ENCODE measurements at places on chromosomes 16 and 17. TPM values are rescaled to one million over a fixed set of nuclear protein-coding genes. Genes with fewer than 3 reads are reported as not detected.
A peak's percentile ranks its signal among the peaks of the same experiment; 100 is the strongest.

DNA sequence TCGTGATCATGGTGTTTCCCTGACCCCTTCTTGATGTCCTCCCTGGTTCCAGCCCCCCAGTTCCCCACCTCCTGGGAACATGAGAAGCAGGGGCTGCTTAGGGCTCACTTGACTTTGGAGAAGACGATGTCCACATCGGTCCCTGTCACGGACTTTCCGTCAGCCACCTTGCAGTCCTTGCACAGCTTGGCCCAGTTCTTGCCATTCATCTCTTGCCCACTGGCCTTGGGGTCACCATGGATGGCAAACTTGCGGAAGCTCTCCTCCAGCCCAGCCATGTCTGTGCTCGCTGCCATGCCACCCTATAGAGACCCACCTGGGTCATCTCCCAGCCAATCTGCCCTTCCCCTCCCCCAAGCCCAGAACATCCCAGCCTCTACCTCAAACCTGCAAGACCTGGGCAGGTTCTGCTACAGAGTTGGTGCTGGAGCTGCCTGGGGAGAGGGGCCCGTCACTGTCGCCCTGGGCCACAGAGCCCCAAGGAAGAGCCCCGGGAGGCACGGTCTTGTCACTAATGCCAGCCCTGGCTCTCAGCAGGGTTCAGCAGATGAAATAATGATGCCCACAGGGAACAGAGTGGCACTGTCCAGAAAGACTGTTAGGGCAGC lies 2.4 kb downstream of the TPPP3 start:
- no peak for DNase-seq

DNA sequence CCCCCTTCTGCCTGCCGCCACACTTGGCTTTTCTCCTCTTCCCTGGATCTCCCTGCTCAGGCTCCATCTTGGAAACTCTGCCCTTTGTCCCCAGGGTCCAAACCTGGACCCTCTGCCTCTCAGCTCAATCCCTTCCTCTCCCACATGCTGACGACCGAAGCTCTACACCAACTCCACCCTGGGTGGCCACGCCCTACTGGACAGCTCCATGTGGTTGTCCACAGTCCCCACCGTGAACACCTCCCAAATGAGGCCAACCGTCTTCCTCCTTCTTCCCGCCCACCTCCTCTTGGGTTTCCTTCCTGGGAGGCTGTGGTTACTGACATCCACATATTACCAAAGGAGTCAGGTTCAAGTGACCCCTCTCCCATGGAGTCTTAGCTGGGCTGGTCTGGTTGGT lies 22.6 kb upstream of the MLKL start:
- DNase-seq, result no peak

DNA sequence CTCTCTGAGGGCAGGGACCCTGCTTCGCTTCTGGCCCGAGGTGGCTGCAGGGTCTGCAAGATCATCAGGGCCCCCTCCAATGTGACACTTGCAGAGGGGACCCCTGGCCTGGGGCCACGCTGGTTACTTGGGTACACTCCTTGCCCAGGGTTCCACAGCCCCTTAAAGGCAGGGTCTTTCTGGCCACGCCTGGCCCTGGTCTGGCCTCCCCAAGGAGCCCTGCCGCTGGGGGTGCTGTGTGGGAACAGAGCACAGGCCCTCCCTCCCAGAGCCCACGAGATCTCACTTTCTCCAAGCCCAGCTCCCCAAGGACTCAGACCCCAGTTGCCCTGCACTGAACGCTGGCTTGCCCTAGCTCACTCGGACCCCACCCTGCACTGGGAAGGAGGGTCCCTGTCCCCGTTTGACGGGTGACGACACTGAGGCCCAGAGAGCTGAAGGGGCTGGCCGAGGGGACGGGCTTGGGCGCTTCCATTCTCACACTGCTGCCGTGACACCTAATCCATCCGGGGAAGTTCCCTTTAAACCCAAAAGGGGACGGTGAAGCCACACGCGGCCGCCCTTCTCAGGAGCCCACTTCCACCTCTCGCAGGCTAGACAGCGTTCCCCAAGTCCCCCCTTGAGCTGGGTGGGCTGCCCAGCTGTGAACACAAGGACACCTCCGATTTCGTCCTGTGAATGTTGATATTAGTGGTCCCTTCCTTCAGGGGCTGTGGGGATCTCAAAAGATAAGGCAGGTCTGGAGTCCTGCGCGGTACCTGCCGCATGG lies 26.9 kb upstream of the OSGIN1 start:
- DNase-seq, result no peak

GRCh38 chr17:38598536-38598935 lies 7.2 kb downstream of the SRCIN1 start:
- DNase-seq, result peak; percentile 53

GRCh38 chr17:77725846-77726245 lies 232.7 kb upstream of the TNRC6C start:
- DNase-seq, result no peak

- no peak for DNase-seq
These were observed 4.2 kb downstream of the SGCA start for GRCh38 chr17:50169881-50170459.

- DNase-seq, result no peak
These were observed 1.1 kb downstream of the GJC1 start for GRCh38 chr17:44828919-44829522.

GRCh38 chr17:37300683-37301082 lies 75.1 kb upstream of the C17orf78 start:
- no peak for DNase-seq

DNA sequence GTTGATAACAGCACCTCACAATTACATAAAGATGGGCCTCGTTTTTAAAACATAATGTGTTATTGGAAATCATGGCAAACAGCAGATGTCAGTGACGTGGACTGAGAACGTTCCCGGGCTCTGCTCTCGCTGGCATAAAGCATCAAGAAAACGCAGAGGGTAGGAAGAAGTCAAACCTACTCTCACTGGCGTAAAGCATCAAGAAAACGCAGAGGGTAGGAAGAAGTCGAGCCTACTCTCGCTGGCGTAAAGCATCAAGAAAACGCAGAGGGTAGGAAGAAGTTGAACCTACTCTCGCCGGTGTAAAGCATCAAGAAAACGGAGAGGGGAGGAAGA lies 110.6 kb downstream of the VPS53 start:
- DNase-seq, result no peak

GRCh38 chr16:3089717-3090592 lies 9.1 kb downstream of the ZSCAN10 start:
- DNase-seq, result no peak

DNA sequence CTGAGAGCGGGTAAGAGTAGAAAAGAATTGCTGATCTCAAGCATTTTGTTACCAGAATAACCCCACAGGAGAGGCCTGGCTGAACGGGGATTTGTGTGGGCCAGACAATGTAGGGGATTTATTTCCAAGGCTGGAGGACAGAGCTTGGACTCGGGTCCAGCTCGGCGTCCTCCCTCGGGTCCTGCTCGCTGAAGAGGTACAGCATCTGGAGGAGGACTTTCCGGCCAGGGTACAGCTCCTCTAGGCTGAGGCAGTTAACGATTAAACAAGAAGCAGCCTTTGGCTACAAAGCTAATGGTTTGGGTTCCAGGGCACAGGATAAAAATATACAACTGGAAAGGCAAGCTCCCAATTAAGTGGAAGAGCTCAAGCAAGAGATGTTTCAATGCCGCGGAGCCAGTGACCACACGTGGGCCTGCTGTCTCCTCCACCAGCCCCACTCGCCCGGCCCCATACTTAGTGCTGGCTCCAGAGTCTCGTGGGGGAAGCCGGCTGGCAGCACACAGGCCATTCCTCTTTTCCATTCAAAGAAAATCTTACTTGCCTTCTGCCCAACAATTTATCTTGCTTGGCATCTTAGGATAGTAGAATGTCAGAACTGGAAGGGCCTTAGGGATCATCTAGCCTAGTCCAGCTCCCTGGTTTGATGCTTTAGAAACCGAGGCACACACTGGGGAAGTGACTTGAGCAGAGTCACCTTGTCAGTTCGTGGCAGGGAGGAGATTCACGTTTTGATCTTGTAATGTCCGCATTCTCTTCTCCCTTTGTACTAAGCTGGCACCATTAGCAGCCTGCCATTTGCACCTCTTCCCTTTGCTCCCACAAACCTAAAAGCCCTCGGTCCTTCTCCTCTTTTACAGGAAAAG lies 85.9 kb upstream of the TBX2 start:
- no peak for DNase-seq

- DNase-seq, result peak; percentile 67
These were observed 1.1 kb downstream of the KATNB1 start for GRCh38 chr16:57736419-57737351.

DNA sequence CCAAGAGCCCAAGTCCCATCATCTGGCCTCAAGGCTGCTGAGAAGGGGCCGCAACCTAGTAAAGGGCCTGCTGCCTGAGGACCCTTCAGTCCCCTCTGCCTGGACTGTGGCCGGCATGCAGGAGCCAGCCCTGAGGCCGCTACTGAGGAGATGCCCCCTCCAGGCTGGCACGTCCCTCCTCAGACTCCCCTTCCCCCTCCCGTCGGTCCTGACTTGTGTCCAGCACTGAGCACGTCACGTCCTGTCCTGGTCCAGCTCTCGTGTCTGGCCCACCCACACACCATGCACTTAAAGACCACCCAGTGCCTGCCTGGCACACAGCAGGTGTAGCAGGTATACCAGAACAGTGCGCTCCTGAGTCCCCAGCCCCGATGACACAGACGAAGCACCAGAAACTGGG lies 9.6 kb downstream of the MTHFSD start:
- DNase-seq, result no peak

DNA sequence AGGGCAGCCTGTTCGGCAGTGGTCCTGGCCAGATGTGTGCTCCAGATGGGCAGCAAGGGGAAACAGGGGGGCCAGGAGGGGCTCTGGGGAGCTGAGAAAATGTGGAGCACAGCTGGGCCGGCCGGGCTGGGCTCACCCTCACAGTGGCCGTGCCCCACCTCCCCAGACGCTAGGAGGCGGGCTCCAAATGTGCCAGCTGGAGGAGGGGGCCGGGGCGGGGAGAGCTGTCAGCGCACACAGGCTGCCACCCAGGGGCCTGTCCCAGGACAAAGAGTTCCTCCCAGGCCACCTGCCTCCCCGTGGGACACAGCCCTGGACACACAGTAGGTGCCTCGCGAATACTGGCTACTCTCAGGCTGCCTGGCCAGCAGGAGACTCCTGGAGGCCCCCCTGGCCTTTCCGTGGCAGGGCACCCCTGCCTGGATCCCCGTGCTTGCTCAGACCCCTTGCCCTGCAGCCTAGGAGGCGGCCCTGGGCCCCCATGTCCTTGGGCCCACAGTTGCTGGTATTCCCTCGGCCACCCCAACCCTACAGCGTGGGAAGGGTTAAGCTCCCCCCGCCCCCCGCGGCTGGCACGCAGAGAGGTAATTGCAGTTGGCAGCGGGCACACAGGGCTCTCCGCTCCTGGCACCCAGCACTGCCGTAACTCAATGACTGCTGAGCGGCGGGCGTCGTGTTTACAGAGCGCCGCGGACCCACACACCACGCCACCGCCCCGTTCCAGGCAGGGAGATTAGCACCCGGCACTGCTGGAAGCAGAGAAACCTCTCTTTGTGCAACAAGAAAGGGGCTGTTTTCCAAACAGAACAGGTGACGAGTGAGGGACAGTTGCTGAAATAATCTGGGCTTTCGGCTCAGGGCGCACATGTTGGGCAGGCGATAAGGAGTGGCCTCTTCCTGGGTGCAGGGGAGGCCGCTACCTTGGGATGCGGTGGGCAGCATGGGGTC lies 32.2 kb downstream of the BAHCC1 start:
- no peak for DNase-seq

- no peak for DNase-seq
These were observed 28.6 kb downstream of the ADAM11 start for GRCh38 chr17:44787271-44787940.

DNA sequence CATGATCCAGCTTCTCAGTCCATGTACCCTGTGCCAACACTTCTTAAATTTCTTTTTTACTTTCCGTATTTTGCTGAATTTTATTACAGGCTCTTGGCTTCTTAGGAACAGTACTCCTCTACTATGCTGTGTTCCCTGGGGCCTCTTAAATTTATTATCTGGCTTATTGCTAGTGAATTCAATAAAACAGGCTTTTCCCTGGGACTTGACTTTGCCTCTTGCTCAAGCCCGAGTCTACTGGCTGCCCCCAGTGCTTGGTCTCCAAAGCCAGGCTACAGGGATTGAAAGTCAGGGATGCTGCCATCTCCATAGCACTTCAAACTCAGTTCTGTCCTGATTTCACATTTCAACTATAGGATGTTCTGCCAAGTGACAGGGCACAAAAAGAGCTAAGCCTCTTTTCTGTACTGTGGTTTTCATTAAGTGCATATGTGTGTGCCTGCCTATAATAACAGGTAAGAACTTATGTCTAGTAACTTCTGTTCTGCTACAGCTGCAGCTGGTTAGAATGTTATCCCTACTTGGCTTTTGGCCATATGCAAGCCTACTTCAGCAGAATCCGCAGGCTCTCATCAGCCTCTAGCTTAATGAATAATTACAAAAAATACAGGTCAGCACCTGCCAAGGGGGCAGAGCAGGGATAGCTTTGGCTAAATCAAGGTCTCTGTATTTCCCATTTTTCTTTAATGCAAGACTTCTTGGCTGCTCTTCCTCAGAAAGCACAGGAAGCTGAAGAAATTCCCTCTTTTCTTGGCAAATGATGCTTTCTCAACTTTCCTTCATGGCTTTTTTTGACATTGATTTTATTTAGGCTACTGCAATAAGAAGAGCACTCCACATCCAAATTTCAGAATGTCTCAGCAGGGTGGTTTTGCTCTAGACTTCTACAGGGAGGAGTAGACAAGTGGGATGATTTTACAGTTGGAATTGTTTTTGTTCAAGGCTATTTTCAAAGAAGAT lies 8.2 kb downstream of the FAM20A start:
- DNase-seq, result no peak

GRCh38 chr17:32285306-32285705 lies 19.7 kb downstream of the RHBDL3 start:
- DNase-seq, result no peak

DNA sequence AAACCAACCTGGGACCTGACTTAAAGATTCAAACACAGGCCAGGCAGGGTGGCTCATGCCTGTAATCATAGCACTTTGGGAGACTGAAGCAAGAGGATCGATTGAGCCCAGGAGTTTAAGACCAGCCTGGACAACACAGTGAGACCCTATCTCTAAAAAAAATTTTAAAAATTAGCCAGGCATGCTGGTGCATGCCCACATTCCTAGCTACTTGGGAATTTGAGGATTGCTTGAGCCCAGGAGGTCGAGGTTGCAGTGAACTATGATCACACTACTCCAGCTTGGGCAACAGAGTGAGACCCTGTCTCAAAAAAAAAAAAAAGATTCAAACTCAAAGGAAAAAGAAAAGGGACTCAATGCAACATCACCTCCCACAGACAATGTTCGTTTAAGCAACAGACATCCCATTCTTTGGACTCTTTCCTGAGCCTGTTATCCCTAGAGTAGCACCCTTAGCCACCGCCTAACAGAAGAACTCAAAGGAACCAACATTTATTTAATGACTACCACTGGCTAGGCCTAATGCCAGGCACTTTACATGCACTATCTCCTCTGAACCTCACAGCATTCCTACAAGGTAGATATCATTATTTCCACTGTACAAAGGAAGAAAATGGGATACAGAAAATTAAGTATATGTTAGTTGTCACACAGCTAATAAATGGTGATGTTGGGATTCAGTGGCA lies 12.7 kb downstream of the MYO18A start:
- no peak for DNase-seq

NATD1 gene
- total RNA-seq, result 0.72 TPM

CD300C gene
- total RNA-seq, result not detected

OR3A2 gene
- not detected for total RNA-seq

TEDC2 gene
- total RNA-seq, result 10.2 TPM

C16orf46 gene
- total RNA-seq, result 0.60 TPM

SLC5A11 gene
- total RNA-seq, result not detected

DRC3 gene
- 2.2 TPM for total RNA-seq

KRTAP4-4 gene
- not detected for total RNA-seq

BRICD5 gene
- total RNA-seq, result 0.96 TPM
